Naive thymus-derived CD4-positive, alpha-beta T cell (primary cell): ENCODE measurements at places on chromosomes 12 and 14. TPM values are rescaled to one million over a fixed set of nuclear protein-coding genes. Genes with fewer than 3 reads are reported as not detected.

- no peak for DNase-seq
- no peak overlapping the region for H3K4me3 ChIP-seq
- H3K27ac ChIP-seq: no peak overlapping the region
Measured at GRCh38 chr12:45246236-45246635, 30.3 kb downstream of the ANO6 start.

GRCh38 chr12:7602277-7602676, 63.4 kb downstream of the APOBEC1 start:
- H3K4me3 ChIP-seq: no peak overlapping the region
- H3K36me3 ChIP-seq: no peaks in the 10 kb centered on the region
- H3K4me1 ChIP-seq: no peaks in the 10 kb centered on the region

DNA sequence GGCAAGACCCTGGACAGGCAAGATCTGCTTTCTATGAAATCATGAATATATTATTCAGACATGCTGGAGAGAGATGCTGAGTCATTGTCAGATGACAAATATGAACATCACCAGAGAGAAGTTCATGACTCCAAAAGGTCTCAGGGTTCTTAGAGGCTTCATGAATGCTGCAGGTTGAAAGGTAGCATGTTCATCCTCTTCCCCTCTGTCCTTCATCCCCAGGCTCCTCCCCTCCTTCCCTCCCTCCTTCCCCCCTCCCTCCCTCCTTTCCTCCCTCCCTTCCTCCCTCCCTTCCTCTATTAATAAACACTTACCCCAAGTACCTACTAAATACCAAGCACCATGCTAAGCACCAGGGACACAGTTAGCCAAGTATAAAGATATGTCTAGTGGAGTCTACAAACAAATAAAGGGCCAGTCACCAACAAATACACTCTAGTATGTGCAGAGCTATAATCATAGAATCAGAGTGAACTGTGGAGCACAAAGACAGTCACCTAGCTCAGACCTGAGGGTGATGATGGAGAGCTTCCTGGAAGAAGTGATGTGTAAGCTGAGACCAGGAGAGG, 46.2 kb downstream of the RPH3A start:
- H3K27ac ChIP-seq: no peak overlapping the region
- no peaks in the 10 kb centered on the region for H3K4me1 ChIP-seq
- no peaks in the 10 kb centered on the region for H3K27me3 ChIP-seq
- no peak overlapping the region for H3K4me3 ChIP-seq
- no peaks in the 10 kb centered on the region for H3K36me3 ChIP-seq
- DNase-seq: no peak

DNA sequence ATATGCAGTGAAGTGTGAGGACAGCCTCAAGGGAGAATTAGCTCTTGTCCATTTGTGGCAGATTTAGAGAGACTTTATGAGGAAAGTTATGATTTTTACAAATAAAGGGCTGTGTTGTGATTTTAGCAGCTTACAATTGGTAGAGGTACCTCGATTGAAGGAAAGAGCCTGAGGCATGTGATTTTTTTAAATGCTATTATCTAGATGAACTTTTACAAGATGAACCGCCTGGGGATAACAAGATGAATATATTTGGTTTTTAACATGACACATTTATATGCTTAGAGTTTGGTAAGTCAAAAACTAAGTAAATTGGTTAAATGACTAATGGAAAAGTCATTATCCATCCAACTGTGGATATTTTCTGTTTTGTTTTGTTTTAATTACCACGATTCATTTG, 52.6 kb downstream of the AEBP2 start:
- no peak overlapping the region for H3K27ac ChIP-seq
- no peaks in the 10 kb centered on the region for H3K27me3 ChIP-seq
- no peak for DNase-seq
- H3K36me3 ChIP-seq: no peaks in the 10 kb centered on the region
- peaks cover 3% of the 10 kb centered on the region for H3K4me1 ChIP-seq

- no peaks in the 10 kb centered on the region for H3K4me1 ChIP-seq
- H3K27me3 ChIP-seq: no peaks in the 10 kb centered on the region
- H3K36me3 ChIP-seq: no peaks in the 10 kb centered on the region
- DNase-seq: no peak
Measured at GRCh38 chr14:101226603-101227425, 323.3 kb upstream of the RTL1 start.

DNA sequence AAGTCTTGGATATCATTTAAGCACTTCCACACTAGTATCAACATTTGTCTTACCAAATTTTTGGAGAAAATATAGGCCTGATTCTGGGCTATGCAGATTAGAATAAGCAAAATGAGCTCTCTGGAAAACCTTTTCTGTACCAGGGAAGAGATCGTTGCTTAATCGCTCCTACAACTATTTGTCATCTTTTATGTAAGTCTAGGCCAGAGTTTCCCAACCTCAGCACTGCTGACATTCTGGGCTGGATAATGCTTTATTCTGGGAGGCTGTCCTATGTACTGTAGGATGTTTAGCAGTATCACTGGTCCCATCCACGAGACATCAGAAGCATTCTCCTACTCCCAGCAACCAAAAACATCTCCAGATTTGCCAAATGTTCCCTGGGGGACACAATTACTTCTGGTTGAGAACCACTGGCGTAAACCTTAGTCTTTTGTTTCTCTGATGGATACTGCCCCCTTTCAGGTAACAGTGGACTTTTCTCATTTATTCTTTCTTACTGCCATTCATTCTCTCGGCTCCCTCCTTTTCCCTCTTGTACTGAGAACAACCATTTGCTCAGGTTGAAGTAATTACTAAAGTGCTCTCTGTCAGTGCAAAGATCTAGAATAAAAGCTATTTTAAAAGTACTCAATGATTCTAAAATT, 316.9 kb upstream of the E2F7 start:
- H3K36me3 ChIP-seq: no peaks in the 10 kb centered on the region
- DNase-seq: no peak
- H3K27ac ChIP-seq: no peak overlapping the region
- no peaks in the 10 kb centered on the region for H3K4me1 ChIP-seq
- H3K4me3 ChIP-seq: no peak overlapping the region
- no peaks in the 10 kb centered on the region for H3K27me3 ChIP-seq

DNA sequence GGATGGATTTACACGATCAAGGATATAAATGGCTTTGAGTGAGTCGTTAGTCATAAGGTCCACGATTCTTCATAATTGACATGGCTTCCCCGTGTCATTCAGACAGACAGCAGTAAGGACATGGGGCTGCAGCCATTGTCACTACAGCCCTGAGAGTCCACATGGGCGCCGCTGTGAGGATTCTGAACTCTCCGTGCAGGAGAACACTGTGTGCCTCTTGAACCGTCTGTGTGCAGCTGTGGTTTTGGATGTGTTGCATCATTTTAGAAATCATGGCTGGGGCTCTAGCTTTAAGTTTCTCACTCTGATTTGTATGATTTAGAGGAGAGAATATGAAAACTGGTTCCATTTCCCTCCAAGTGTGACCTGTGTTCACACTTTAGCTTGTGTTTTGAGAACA, 47.2 kb downstream of the NPAS3 start:
- DNase-seq: no peak
- no peak overlapping the region for H3K4me3 ChIP-seq
- H3K4me1 ChIP-seq: no peaks in the 10 kb centered on the region
- no peaks in the 10 kb centered on the region for H3K27me3 ChIP-seq
- H3K27ac ChIP-seq: no peak overlapping the region
- H3K36me3 ChIP-seq: no peaks in the 10 kb centered on the region

DNA sequence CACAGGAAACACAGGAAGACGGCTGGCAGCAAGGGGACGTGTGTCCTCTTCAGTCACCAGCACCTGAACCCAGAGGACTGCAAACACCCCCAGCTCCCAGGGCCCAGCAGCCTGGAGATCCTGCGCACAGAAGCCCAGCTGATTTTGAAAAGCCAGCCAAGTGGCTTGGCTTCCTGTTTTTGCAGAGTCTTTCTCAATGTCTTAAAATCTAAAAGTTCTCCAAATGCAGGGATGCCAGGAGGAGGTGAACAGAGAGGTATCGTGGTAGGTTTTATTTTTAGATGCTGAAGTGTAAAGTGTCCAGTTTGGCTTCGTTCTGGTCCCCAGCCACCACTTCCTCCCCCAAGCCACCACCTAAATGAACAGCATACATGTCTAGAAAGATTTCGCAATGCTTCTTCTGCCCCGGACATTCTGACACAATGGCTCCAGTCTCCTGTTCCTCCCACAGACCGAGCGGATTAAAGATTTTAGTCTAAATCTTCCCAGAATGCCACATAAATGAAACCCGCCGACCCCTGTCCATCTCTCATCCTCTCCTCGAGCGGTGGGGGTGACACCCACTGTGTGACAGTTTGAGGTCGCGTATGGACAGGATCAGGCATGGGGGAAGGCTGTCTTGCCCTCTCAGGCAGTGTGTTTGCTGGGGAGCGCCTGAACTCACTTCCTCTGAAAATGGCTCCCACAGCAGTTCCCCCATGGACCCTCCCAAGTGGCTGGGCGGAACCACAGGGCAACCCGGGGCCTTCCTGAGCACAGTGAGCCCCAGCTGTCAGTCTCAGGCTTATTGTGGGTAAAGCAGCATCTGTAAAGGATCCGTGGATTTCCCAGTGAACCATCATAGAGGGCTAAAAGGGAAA, 41.6 kb downstream of the ITPK1 start:
- no peak for DNase-seq
- no peak overlapping the region for H3K4me3 ChIP-seq
- H3K36me3 ChIP-seq: no peaks in the 10 kb centered on the region
- H3K27ac ChIP-seq: no peak overlapping the region

GRCh38 chr14:33959692-33960151, 8.8 kb upstream of the EGLN3 start:
- no peaks in the 10 kb centered on the region for H3K36me3 ChIP-seq
- no peaks in the 10 kb centered on the region for H3K4me1 ChIP-seq
- H3K4me3 ChIP-seq: no peak overlapping the region
- no peak overlapping the region for H3K27ac ChIP-seq
- H3K27me3 ChIP-seq: no peaks in the 10 kb centered on the region

- no peaks in the 10 kb centered on the region for H3K36me3 ChIP-seq
- no peak for DNase-seq
- H3K27ac ChIP-seq: no peak overlapping the region
- H3K4me1 ChIP-seq: no peaks in the 10 kb centered on the region
Measured at GRCh38 chr12:22272335-22273151, 62.0 kb downstream of the ST8SIA1 start.

DNA sequence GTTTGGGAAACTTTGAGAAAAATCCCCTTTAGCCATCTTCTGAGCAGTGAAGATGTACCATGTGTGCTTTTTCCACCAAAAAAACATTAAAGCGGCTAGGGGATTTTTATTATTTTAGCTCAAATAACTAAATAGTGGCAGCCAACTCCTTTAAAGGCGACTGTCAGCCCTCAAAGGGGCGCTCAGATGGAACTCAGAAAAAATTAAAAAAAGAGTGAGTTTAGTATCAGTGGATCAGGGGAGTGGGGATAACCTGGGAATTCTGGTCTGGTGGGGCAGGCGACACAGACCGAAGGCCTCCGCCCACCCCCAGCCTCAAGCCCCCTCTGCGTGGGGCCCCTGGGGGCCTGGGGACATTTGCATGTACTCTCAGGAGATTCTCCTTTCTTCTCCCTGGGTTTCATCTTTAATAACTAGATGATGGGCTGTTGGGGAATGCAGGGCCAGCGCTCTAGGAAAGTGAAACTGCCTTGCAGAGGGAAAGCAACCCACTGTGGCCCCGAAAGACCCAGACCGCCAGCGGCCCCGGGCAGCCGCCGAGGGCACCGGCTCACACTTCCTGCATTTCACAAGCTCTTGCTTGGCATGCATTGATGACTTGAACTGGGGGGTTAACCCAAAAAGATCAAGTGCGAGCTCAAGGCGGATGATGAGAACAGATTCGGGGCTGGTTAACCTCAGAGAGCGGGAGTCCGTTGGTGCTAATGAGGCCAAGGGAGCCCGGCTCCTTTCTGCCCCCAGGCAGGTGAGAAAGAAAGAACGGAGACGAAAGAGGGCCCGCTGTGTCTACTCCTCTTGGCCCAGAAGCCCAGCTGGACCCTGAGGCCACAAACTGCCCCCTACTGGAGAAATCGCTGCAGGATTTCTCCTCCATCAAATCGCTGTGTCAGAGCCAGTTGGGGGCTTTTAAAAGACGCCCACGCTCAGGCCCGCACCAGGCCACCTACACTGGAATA, 7.3 kb upstream of the BATF start:
- peak overlapping the region; percentile 45 for H3K4me3 ChIP-seq
- H3K36me3 ChIP-seq: no peaks in the 10 kb centered on the region
- peak overlapping the region; percentile 16 for H3K27ac ChIP-seq
- DNase-seq: peak; percentile 32

DNA sequence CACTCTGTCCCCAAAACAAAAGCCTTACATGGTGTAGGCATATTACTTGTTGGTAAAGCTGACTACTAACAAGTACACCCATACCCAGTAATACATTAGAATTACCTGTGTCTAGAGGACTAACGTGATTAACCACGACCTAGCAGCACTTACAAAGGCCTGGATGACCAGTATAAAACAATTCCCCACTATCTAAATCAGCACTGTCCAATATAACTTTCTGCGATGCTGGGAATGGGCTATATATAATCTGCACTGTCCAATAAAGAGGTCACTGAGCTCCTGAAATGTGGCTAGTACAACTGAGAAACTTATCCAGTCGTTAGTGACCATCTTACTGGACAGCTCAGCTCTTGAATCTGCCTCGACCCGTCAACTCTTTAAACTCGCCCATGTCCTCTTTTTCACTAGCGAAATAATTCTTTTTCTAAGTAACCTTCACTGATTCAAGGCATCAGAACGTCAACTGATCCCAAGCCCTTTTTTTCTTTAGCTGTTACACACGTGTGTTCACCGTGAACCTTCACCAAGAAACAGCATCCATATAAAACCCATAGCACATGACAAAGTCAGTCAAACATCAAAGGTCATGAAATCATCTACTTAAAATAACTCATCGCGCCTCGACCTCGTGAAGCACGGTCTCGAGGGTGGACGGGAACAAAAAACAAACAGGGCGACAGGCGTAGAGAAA, 905 bp upstream of the CIPC start:
- peaks cover 11% of the 10 kb centered on the region for H3K4me1 ChIP-seq
- DNase-seq: no peak
- H3K36me3 ChIP-seq: no peaks in the 10 kb centered on the region
- peak overlapping the region; percentile 97 for H3K27ac ChIP-seq
- peak overlapping the region; percentile 53 for H3K4me3 ChIP-seq
- H3K27me3 ChIP-seq: no peaks in the 10 kb centered on the region

GRCh38 chr14:93008381-93008780, 85.4 kb downstream of the CHGA start:
- no peaks in the 10 kb centered on the region for H3K27me3 ChIP-seq
- no peaks in the 10 kb centered on the region for H3K36me3 ChIP-seq
- no peak overlapping the region for H3K27ac ChIP-seq
- H3K4me1 ChIP-seq: no peaks in the 10 kb centered on the region
- no peak for DNase-seq

KRT71 gene
- polyA plus RNA-seq: not detected

AKAP6 gene
- 1.5 TPM for polyA plus RNA-seq

LRP1-AS gene
- not detected for polyA plus RNA-seq
